ENCODE measurements at places on chromosomes 16 and 17. TPM values are rescaled to one million over a fixed set of nuclear protein-coding genes. Genes with fewer than 3 reads are reported as not detected.
A peak's percentile ranks its signal among the peaks of the same experiment; 100 is the strongest.

DNA sequence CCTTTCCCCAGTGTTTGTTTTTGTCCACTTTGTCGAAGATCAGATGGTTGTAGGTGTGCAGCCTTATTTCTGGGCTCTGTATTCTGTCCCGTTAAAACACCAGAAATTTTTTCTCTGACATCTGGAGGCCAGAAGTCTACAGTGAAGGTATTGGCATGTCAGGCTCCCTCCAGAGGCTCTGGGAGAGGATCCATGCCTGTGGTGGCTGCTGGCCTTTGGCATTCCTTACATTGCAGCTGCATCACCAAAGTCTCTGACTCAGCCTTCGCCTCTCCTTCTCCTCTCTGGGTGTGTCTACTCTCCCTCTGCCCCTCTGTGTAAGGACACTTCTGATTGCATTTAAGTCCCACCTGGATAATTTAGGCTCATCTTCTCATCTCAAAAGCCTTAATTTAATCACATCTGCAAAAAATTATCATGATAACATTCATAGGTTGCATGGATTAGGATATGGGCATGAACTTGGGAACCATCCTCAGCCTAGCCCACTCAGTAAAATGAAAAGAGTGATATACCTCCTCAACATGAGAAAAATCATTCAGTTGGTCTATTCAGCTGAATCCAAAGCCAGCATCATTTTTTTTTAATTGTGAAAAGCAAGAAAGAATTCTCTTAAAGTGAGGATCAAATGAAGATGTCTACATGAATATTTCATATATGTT lies 78.0 kb downstream of the MAP2K6 start:
- H3K36me3 ChIP-seq, result no peaks in the 10 kb centered on the region
- no peaks in the 10 kb centered on the region for H3K4me1 ChIP-seq
- DNase-seq, result no peak
- H3K27ac ChIP-seq, result no peak overlapping the region

DNA sequence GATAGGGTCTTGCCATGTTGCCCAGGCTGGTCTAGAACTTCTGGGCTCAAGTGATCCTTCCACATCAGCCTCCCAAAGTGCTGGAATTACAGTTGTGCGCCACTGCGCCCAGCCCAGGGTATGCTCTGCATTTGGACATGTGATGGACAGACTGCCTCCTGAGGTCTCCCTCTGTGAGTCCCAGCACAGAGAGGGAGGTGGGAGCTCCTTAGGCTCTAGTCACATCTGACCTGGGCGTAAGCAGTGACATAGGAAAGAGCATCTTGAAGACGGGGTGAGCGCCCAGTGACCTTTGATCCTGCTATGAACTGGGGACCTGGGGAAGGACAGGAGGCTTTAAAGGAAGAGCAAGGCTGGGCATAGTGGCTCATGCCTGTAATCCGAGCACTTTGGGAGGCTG lies 2.2 kb upstream of the GFAP start:
- H3K4me1 ChIP-seq, result peaks cover 12% of the 10 kb centered on the region
- H3K27me3 ChIP-seq, result no peaks in the 10 kb centered on the region
- H3K27ac ChIP-seq, result no peak overlapping the region
- DNase-seq, result no peak

TP53TG3 gene
- not detected for total RNA-seq

GRCh38 chr17:11388054-11388453 lies 147.0 kb downstream of the SHISA6 start:
- no peaks in the 10 kb centered on the region for H3K27me3 ChIP-seq
- DNase-seq, result no peak
- no peak overlapping the region for H3K27ac ChIP-seq

- H3K4me3 ChIP-seq, result no peak overlapping the region
- no peak for DNase-seq
- H3K27ac ChIP-seq, result no peak overlapping the region
- H3K27me3 ChIP-seq, result no peaks in the 10 kb centered on the region
These were observed 8.5 kb upstream of the SUPT4H1 start for GRCh38 chr17:58360296-58361063.

GAST gene
- not detected for total RNA-seq

GRCh38 chr16:48905632-48906505 lies 295.9 kb upstream of the N4BP1 start:
- DNase-seq, result no peak
- no peak overlapping the region for H3K27ac ChIP-seq
- no peaks in the 10 kb centered on the region for H3K36me3 ChIP-seq
- H3K4me3 ChIP-seq, result no peak overlapping the region

- no peaks in the 10 kb centered on the region for H3K27me3 ChIP-seq
- DNase-seq, result no peak
- H3K4me1 ChIP-seq, result peaks cover 23% of the 10 kb centered on the region
- H3K36me3 ChIP-seq, result no peaks in the 10 kb centered on the region
- H3K27ac ChIP-seq, result no peak overlapping the region
These were observed 106.3 kb downstream of the SMG6 start for GRCh38 chr17:2197271-2197670.

- no peak overlapping the region for H3K4me3 ChIP-seq
- no peak for DNase-seq
- peaks cover 16% of the 10 kb centered on the region for H3K4me1 ChIP-seq
- peaks cover 14% of the 10 kb centered on the region for H3K36me3 ChIP-seq
These were observed 36.4 kb downstream of the SEC14L1 start for GRCh38 chr17:77177002-77177741.

- no peak for DNase-seq
- H3K4me1 ChIP-seq, result peaks cover 68% of the 10 kb centered on the region
- H3K36me3 ChIP-seq, result no peaks in the 10 kb centered on the region
- H3K27me3 ChIP-seq, result no peaks in the 10 kb centered on the region
- H3K27ac ChIP-seq, result peak overlapping the region; percentile 95
These were observed 57.0 kb downstream of the RAI1 start for GRCh38 chr17:17737961-17738894.

GRCh38 chr16:75628351-75628750 lies 5.3 kb upstream of the ADAT1 start:
- H3K4me1 ChIP-seq, result no peaks in the 10 kb centered on the region
- no peaks in the 10 kb centered on the region for H3K27me3 ChIP-seq
- DNase-seq, result no peak
- H3K27ac ChIP-seq, result no peak overlapping the region

DHRS7C gene
- not detected for total RNA-seq

DNA sequence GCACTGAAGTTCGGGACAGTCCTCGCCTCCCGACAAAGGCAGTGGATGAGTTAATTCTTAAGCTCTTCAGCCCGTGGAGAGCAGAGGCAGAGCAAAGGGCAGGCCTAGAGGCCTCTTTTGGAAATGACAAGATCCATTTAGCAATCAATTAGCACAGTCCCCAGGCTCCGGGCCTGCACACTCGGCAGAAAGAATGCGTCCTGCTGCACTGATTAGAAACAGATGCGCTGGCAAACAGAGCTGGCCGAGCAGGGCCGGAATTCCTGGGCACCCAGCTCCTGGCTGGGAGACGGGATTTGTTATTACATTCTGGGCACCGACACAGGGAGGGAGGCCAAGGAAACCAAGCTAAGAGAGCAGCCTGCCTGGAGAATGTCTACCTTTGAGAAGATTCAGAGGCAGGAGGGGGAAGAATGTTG lies 162.9 kb downstream of the COPRS start:
- H3K36me3 ChIP-seq, result no peaks in the 10 kb centered on the region
- DNase-seq, result no peak
- no peak overlapping the region for H3K4me3 ChIP-seq
- no peaks in the 10 kb centered on the region for H3K27me3 ChIP-seq
- H3K4me1 ChIP-seq, result peaks cover 44% of the 10 kb centered on the region

DNA sequence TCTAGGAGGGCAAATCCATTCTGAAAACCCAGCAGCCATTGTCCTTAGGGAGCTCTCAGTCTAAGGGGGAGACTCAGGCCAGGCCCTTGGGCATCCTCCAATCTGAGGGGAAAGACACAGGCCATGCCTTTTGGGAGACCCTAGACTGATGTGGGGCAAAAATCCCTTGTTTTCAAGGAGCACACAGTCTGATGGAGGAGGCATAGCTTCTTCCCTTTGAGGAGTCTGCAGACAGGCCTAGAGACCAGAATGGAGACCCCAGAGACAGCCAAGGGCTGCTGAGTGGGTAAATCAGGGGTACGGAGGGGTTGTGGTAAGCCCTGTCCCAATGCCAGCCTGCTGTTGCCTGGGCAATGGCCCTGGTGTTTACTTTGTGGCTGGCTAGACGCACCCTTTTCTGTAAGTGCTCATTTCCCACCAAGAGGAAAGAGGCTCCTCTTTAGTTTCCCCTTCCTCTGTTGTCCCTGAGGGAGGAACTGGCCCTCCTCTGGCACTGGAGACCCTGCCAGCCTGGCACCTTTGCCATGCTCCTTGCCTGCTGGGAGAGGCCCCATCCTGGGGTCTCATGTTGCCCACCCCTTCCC lies 19.3 kb downstream of the ARHGAP23 start:
- H3K27me3 ChIP-seq, result no peaks in the 10 kb centered on the region
- H3K36me3 ChIP-seq, result no peaks in the 10 kb centered on the region
- no peak for DNase-seq
- H3K27ac ChIP-seq, result peak overlapping the region; percentile 61
- H3K4me3 ChIP-seq, result no peak overlapping the region

ASPA gene
- 2.2 TPM for total RNA-seq

DNA sequence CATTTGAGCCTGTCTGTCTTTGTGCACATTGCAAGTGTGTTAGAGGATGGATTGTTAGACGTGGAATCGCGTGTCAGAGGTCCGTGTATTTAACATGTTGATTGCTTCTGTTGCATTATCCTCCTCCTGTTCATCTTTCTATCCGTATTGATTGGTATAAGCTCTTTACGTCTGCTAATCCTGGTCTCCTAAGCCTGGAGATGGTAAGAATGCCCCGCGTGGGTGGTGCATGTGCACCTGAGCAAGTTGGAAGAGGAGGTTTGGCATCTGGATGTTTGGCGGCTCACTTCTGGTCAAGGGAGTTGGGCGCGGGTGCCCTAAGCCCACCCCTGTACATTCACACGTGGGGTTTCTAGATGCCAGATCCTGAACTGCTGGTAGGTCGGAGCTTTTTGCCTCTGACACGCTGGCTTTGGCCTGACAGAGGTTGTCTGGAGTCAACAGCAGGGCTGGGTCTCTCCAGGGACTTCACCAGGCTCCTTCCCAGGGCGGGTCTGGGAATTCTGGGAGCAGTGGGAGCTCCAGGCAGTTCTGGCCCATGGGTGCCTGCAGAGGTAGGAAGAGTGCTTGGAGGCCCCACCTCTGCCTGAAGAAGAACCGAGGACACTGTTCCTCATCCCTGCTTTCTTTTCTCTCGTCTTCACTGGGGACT lies 107.3 kb downstream of the OR1D5 start:
- no peaks in the 10 kb centered on the region for H3K36me3 ChIP-seq
- H3K4me3 ChIP-seq, result no peak overlapping the region
- H3K4me1 ChIP-seq, result peaks cover 23% of the 10 kb centered on the region
- no peaks in the 10 kb centered on the region for H3K27me3 ChIP-seq

UBE2I gene
- total RNA-seq, result 51.3 TPM

CXCL16 gene
- 6.4 TPM for total RNA-seq

DNA sequence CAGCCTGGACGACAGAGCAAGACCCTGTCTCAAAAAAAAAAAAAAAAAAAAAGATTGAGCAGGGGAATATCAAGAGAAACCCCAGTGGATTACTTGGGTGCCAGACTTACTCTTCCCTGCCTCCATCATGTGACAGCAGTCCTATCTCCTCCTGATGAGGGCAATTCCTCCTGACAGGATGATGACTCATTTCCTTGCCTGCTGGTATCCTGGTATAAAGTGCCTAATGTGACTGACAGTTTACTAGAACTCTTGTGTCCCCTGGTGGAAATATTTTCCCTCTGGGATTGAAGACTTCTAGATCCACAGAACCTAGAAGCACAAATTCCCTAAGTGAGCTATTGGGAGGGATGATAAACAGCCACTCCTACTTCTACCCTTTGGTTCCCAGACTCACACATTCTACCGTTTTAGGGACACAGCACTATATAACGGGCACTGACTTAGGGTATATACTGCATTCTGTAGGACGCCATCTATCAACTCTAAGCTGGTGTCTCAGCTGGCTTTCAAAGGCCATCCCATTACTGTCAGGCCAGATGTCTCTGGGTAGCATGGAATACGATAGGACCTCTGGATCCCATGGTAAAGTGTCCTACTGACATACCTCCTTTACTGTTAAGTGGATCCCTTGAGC lies 114.6 kb upstream of the MED13 start:
- no peaks in the 10 kb centered on the region for H3K27me3 ChIP-seq
- DNase-seq, result no peak
- H3K4me1 ChIP-seq, result no peaks in the 10 kb centered on the region
- H3K36me3 ChIP-seq, result no peaks in the 10 kb centered on the region
- no peak overlapping the region for H3K27ac ChIP-seq
- no peak overlapping the region for H3K4me3 ChIP-seq

GRCh38 chr17:57016071-57016763 lies 38.3 kb downstream of the SCPEP1 start:
- peaks cover 16% of the 10 kb centered on the region for H3K4me1 ChIP-seq
- no peaks in the 10 kb centered on the region for H3K27me3 ChIP-seq
- no peaks in the 10 kb centered on the region for H3K36me3 ChIP-seq

- H3K4me1 ChIP-seq, result no peaks in the 10 kb centered on the region
- H3K27ac ChIP-seq, result no peak overlapping the region
- DNase-seq, result no peak
- H3K4me3 ChIP-seq, result no peak overlapping the region
These were observed 88.6 kb upstream of the BRD7 start for GRCh38 chr16:50457423-50457822.

- H3K27ac ChIP-seq, result no peak overlapping the region
- H3K36me3 ChIP-seq, result peaks cover 61% of the 10 kb centered on the region
- H3K27me3 ChIP-seq, result no peaks in the 10 kb centered on the region
These were observed 13.2 kb downstream of the JPT2 start for GRCh38 chr16:1691276-1691675.

DNA sequence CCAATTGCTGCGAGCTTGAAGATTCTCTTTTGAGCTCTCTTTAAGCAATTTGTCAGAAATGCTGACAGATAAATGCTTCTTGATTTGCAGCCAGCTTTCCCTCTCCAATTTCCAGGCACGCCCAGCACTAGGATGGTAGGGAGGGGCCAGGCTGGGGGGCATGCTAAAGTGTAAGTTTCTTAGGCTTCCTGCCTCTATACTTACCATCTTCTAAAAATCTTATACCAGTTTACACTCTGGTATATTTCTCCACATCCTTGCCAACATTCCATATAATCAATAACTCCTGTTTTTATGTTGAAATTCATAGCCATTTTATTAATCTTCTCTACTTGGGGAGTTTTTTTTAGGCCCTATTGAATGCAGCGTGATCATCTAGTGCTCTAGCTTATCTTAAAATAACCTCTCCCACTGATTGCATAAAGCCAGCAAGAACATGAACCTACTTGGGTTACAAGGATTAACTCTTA lies 17.5 kb downstream of the ACSF2 start:
- H3K4me1 ChIP-seq, result peaks cover 31% of the 10 kb centered on the region
- no peaks in the 10 kb centered on the region for H3K27me3 ChIP-seq
- H3K27ac ChIP-seq, result no peak overlapping the region
- H3K4me3 ChIP-seq, result no peak overlapping the region

DNA sequence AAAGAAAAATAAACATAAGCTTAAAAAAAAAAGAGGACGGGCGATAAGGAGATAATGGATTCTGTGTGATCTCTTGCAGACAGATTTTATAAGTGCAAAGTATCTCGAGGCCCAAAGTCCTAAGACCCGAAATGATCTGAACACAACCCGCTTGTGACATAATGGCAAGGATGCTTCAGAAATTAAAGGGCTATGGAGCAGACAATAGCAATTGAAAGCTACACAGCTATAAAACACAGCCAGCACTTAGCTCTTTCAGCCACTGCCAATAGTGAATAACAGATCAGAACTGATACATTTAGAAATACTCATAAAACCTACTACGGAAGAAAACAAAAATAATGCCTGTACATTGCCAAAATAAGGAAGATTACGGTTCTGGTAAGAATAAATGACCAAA lies 117.5 kb downstream of the ZFHX3 start:
- no peaks in the 10 kb centered on the region for H3K36me3 ChIP-seq
- H3K4me1 ChIP-seq, result peaks cover 80% of the 10 kb centered on the region
- no peak overlapping the region for H3K4me3 ChIP-seq
- no peak overlapping the region for H3K27ac ChIP-seq

- no peaks in the 10 kb centered on the region for H3K27me3 ChIP-seq
- H3K27ac ChIP-seq, result no peak within 1 kb of the TSS
- H3K36me3 ChIP-seq, result no peaks in the 10 kb centered on the region
- no peaks in the 10 kb centered on the region for H3K4me1 ChIP-seq
These were observed at the start of gene TVP23A for GRCh38 chr16:10817963-10818941. TVP23A (minus strand) TSS chr16:10818794; CDS start chr16:10818493, 301 bp downstream.
